ENCODE measurements at places on chromosomes 12 and 14. TPM values are rescaled to one million over a fixed set of nuclear protein-coding genes. Genes with fewer than 3 reads are reported as not detected.

POTEM gene
- not detected for total RNA-seq

DIP2B gene
- total RNA-seq, result 16.8 TPM

OASL gene
- total RNA-seq, result 1.1 TPM

SSPN gene
- total RNA-seq, result 109 TPM

ACOT6 gene
- total RNA-seq, result not detected

C12orf56 gene
- total RNA-seq, result not detected

CMA1 gene
- 0.76 TPM for total RNA-seq

CLEC2A gene
- total RNA-seq, result not detected

WNT1 gene
- not detected for total RNA-seq

SERPINA6 gene
- not detected for total RNA-seq
